Calu3 (cell line): ENCODE measurements at places on chromosomes 5 and 9.
A peak's percentile ranks its signal among the peaks of the same experiment; 100 is the strongest.

- no peak for DNase-seq
Observed at GRCh38 chr9:117290856-117291622, 123.8 kb downstream of the ASTN2 start.

DNA sequence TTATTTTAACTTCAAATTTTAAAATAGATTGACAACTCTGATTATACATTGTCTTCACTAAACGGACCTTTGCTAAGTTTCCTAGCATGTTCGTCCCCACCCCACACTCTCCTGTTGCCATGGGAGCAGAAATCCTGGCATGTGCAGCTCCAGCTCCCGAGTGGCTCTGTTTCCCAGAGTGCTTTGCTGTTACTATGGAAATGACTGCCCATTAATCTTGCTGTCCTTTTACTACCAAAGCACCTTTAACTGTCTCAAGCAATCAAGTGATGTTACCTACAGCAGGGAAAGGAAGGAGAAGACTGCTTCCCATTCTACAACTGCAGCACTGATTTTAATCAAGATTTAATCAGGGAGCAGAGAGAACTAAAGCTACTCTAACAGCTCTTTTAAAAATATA, 212.0 kb upstream of the KIF2A start:
- peak; percentile 44 for DNase-seq

GRCh38 chr5:10352430-10353240, 860 bp upstream of the MARCHF6 start:
- no peak for DNase-seq

- DNase-seq, result no peak
Observed at GRCh38 chr9:33244137-33244784, 4.3 kb downstream of the SPINK4 start.

DNA sequence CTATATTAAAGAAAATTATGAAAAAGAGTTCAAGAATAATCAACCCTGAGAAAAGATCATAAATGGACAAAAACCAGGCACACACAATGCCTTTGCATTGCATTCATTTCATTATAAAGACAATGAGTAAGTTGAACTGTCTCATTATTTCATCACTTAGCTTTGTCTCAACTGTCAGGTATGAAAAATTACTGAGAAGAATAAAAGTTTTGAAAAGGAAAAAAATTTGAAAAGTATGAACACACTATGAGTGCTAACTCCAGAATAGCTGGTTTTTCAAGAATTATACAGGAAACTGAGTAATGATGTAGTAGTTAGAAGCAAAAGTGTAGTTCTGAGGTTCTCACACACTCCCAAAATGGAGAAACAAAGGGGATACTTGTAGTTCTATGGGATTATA, 16.3 kb upstream of the ANXA1 start:
- no peak for DNase-seq

DNA sequence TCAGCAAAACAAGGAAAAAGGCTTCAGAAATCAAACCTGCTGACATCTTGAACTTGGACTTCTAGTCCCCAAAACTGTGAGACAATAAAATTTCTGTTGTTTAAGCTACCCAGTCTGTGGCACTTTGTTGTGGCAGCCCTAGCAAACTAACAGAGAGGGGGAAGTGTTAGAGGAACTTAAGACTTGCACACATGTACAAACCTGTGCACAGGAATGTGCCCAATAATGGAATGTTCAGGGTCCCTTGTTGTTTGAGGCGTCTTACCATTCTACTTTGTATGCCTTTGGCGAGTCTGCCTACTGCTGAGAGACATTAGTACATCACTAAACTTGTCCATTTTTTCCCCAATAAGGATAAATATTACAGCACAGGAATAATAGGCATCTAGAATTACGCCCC, 160.3 kb downstream of the WDR70 start:
- no peak for DNase-seq

DNA sequence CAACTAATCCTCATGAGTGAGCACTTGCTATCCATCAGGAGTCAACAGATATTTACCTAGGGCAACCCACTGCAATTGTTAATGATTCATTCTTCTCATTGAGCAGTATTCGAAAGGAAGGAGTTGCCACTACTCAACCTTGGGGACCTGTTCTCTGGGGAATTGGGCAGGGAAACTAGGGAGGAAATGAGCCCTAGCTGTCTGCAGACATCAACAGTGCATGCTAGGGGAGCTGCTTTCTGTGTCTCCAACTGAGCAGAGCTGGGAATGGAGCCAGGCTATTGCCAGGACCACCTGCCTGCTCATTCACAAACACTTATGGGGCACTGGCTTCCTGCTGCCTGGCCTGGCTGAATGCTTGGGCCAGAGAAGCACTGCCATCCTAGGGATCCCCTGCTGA, 183.4 kb downstream of the TMEM38B start:
- no peak for DNase-seq

DNA sequence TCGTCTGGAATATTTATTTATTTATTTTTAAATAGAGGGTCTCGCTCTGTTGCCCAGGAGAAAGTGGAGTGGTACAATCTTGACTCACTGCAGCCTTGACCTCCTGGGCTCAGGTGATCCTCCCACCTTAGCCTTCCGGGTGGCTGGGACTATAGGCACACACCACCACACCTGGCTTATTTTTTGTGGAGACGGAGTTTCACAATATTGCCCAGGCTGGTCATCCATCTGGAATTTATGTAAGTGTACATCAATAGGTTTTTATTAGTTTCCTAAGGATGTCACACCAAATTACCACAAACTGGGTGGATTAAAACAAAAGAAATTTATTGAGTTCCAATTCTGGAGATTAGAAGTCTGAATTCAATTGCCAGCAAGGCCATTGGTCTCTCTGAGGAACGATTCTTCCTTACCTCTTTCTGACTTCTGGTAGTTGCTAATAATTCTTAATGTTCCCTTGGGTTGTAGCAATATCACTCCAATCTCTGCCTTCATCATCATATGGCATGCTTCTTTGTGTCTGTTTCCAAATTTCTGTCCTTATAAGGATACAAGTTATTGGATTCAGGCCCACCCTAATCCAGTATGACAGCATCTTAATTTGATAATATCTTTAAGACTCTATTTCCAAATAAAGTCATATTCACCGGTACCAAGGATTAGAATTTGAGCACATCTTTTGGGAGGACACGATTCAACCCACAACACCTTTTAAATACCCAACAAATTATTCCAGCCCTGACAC, 16.3 kb upstream of the RAD23B start:
- DNase-seq, result no peak

DNA sequence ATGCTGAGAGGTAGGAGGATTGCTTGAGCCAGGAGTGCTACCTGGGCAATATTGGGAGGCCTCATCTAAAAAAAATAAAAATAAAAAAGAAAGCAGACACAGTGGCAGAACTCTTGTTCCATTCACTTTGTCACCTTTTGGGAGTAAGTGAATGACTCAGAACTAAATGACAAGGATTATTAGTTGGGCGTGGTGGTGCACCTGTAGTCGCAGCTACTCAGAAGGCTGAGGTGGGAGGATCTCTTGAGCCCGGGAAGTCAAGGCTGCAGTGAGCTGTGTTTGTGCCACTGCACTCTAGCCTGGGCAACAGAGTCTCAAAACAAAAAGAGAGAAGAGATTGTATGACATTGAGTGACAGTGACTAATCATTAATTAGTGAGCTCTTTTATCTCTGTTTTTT, 34.1 kb downstream of the MCCC2 start:
- DNase-seq, result peak; percentile 1

- DNase-seq, result no peak
Observed at GRCh38 chr5:73435759-73436534, 12.6 kb downstream of the FOXD1 start.

GRCh38 chr9:112485574-112485973, 1.1 kb upstream of the KIAA1958 start:
- DNase-seq, result no peak
